ENCODE measurements at places on chromosomes 7 and 10. TPM values are rescaled to one million over a fixed set of nuclear protein-coding genes. Genes with fewer than 3 reads are reported as not detected.

DNA sequence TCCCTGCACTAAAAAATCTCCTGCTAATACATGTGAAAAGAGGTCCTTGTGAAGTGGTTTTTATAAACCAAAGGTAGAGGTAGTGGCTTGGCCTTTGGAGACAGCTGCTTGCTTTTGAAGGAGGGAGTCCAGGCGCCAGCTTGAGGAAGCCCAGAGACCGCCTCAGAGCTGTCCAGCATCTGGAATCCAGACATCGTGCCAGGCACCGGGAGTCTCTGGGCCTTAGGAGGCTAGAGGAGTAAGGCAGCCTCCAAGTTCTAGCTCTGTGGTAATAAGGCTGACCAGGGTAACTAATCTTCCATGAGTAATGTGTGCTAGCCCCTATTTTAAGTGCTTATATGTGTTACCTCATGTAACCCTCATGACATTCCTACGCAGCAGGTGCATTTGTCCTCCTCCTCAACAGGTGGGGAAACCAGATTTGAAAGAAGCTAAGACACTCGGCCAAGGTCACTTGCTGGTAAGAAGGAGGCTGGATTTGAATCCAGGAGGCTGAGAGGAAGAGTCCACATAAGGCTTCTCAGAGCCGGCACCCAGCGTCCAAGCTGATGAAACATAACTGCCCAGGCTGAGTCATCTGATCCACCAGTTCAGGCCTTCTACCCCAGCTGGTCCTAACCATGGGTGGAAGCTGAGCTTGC is 26.1 kb downstream of the PRLHR start:
- DNase-seq: no peak

GRCh38 chr10:13787015-13787421 is 200.3 kb downstream of the PRPF18 start:
- DNase-seq: peak; percentile 91

The TRPV5 gene
- polyA plus RNA-seq: not detected

- DNase-seq: no peak
Measured at GRCh38 chr7:16810112-16810511, 5.3 kb upstream of the AGR2 start.

DNA sequence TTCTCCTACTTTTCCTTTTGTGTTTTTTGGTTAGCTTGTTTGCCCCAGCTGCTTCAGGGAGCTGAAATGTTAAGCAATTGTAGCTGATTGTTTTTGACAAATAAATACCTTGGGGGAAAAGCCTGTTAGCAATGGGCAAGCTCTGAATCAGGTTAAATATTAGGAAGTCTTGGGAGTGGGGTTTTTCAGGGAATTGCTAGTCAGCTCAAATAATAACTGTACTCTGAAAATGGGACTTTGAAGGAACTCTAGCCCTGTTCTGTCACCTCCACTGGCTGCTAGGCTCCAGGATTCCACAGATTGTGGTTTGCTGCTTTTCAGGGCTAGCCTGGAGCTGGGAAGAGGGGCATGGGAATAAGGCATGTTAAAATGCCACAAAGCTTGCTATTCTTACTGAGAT is 39.5 kb downstream of the ADK start:
- no peak for DNase-seq

DNA sequence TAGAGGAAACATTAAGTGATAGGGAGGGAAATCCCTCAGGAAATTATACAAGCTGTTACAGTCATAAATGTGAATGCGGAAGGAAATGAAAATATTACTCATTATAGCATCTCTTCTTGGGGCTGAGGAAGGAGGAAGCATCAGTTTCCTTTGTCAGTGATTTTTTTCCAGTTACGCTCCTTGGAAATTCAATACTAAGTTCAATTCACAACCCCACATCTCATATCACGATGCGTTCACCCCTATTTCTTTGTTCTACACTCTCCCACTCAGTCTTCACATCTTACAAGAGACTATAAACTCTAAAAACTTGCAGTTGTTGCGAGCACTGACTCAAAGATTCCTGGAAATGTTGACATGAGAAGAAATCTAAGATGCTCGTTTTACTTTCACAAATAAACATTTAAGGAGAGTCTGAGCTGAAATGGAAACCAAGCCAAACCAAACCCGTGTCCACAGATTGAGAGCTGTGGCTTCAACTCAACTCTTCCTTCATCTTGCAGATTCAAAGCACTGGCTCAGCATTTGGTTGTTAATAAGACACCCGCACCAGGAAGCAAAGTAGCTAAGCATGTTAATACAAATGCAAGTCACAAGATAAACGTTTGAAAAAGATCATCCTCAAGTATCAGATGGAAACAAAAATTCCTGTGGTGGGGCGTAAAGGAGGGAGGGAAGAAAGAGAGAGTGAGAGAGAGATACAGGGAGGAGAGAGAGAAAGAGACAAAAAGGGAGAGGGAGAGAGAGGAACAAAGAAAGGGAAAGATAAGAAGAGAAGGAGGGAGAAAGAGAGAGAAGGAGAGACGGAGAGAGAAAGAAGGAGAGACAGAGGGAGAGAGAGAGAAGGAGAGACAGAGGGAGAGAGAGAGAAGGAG is 150.0 kb upstream of the RSU1 start:
- DNase-seq: no peak

DNA sequence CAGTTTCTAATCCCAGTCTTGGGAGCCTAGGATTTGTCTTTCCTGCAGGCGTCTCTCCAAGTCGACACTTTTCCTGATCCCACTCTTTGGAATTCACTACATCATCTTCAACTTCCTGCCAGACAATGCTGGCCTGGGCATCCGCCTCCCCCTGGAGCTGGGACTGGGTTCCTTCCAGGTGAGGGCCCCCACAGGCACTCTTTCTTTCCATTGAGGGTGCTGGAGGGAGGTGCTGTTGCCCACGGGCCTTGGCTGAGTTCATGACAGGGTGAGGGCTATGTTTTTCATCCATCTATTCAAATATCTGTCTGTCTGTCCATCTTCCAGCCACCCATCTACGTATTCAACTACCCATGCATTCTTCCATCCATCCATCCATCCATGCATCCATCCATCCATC is 12.6 kb downstream of the GHRHR start:
- DNase-seq: no peak

DNA sequence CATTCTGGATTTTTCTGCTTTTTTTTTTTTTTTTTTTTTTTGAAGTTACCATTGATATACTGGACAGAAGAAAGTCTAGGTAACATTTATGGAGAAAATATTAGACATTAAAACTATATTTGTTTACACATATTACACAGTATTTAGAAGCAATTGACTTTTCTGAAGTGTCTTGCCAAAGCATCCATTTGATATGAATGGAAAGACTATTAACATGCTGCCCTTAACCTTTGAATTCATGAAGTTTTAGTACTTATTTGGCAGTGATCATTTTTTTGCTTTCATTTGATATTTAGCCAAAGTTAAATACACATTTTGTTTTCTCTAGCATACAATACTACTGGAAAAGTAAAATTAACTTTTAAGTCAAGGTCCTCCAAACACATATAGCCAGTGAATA is 210.0 kb downstream of the SEMA3A start:
- DNase-seq: no peak

DNA sequence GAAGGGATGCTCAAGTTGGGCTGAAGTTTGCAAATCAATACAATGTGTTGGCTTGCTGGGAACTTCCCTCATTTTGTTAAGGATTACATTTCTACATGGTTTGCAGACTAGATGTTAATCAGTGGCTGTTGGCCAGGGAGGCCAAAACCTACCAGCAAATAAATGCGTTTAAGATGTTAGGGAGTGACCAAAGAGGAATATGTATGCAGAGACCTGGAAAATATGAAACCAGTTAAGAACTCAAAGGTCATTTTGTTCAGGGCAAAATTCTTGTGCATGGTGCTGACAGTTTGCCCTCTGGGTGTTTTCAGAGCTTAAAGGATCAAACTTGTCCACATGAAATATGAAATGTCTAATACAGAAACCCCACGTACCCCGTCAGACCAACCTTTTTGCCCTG is 30.3 kb downstream of the GATA3 start:
- DNase-seq: no peak

- no peak for DNase-seq
Measured at GRCh38 chr10:33315891-33316290, 18.6 kb downstream of the NRP1 start.

DNA sequence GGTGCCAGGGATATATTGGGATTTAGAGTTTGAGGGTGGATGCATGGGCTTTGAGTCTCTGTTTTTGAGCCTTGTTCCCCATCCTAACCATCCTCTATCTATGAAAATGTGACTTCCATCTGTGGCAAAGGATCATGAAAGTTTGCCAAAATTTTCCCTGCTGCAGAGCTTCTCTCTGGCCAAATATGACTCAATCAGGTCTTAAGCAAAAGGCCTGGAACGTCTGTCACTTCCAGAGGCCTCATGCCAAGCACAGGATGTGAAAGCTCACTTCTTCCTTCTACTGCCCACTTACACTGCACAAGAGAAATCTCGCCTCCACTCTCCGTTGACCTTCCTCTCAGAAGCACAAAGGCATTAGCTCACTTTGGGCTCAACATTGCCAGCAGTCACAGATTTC is 696.9 kb upstream of the NRP1 start:
- DNase-seq: no peak

DNA sequence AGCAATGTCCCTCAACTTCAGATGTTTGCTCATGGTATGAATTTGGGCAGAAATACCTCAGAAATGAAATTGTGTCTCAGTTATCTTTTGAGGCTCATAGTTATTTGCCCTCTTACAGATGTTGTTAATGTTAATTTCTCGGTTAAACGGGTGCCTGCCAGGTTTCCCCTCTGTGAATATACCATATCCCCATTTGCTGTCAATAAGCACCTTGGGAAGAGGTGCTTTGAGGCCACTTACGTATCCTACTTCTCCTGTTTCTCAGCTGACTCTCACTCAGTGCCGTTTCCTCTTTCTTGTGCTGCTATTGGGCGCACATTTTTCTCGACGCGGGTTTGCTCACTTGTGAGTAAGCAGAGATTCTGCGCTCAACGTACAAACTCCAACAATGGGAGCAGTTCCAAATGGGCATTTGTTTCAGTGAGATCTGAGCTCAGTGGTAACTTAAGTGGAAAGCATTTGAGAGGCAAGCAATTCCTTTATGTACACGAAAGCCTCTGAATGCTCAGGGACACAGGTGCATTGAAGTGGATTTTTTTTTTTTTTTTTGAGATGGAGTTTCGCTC is 34.8 kb upstream of the JAKMIP3 start:
- no peak for DNase-seq

GRCh38 chr10:132877473-132877872 is 64.9 kb downstream of the CFAP46 start:
- DNase-seq: no peak

GRCh38 chr7:78673272-78673671 is 780.2 kb downstream of the MAGI2 start:
- DNase-seq: no peak

The PRKCQ gene
- 45.0 TPM for polyA plus RNA-seq

DNA sequence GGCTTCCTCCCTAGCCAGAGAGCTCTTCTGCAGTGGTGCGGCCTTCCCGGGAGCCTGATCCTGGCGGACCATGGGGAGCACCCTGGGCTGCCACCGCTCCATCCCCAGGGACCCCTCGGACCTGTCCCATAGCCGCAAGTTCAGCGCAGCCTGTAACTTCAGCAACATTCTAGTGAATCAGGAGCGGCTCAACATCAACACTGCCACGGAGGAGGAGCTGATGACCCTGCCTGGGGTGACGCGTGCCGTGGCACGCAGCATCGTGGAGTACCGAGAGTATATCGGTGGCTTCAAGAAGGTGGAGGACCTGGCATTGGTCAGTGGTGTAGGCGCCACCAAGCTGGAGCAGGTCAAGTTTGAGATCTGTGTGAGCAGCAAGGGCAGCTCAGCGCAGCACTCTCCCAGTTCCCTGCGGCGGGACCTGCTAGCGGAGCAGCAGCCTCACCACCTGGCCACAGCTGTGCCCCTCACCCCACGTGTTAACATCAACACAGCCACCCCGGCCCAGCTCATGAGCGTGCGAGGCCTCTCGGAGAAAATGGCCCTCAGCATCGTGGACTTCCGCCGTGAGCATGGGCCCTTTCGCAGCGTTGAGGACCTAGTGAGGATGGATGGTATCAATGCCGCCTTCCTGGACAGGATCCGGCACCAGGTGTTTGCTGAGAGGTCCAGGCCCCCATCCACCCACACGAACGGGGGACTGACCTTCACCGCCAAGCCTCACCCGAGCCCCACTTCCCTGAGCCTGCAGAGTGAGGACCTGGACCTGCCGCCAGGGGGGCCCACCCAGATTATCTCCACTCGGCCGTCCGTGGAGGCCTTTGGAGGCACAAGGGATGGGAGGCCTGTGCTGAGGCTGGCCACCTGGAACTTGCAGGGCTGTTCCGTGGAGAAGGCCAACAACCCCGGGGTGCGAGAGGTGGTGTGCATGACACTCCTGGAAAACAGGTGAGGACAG is 1.5 kb downstream of the EEPD1 start:
- DNase-seq: no peak

DNA sequence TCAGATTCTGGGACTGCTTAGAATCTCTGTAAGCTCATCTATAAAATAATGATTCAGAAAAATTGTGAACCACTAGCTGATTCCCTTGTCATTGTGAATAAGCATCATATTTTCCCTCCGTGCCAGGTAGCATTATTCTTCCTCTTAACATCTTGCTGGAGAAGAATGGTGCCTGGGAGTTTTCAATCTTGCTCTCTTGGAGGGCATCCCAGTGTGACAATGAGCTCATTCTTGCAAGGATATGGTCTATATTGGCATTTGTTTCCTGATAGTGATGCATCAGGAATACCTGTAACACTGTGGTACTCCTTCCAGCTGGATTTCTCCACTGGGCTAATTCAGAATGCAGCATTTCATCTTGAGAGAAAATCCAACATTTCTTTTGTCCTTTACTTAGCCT is 126.4 kb upstream of the ITGB1 start:
- DNase-seq: no peak
